Bronchial epithelial cell (primary cell): ENCODE measurements at places on chromosomes 1 and 21.

GRCh38 chr1:19465123-19465522 lies 20.2 kb downstream of the CAPZB start:
- no peak for DNase-seq

- DNase-seq = no peak
Observed at GRCh38 chr1:176790786-176791185, 327.8 kb downstream of the PAPPA2 start.

GRCh38 chr1:68016381-68016780 lies 34.0 kb downstream of the DIRAS3 start:
- DNase-seq = no peak

GRCh38 chr1:3014050-3014440 lies 7.2 kb upstream of the ACTRT2 start:
- no peak for DNase-seq
